ENCODE measurements at places on chromosomes 3 and 15.

DNA sequence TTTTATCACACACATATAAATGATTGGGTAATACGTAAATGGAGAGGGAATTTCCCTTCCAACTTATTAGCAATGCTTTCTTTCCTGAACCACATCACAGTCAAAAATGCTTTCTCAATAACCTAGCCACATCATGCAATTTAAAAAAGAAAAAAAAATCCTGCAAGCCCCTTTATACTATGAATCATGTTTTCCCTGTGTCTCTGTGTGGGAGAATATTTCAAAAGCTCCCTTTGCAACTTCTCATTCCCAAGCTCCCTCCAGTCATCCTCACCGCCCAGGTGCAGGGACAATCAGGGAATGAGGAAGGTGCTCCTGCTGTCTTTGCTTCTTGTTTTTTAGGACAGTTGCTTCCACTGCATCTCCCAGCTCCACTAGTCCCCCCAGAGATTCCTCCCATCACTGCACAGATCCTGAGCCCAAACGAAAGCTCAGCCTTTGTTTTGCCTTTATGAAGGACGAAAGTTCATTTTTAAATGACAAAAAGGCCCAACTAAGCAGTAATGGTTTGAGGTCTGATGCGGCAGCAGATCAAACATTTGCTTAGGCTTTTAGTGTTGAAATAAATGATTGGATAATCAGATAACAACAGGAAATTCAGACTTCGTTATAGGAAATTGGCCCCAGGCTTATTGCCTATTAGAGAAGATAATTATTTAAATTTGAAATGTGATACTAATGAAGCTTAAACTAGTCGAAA is 47.8 kb upstream of the ADGRG7 start:
- no peak overlapping the region for H3K27ac ChIP-seq
- H3K4me1 ChIP-seq = no peaks in the 10 kb centered on the region
- H3K36me3 ChIP-seq = no peaks in the 10 kb centered on the region
- no peak overlapping the region for H3K4me3 ChIP-seq
- no peaks in the 10 kb centered on the region for H3K27me3 ChIP-seq

- no peak for DNase-seq
- no peaks in the 10 kb centered on the region for H3K4me1 ChIP-seq
- no peak overlapping the region for H3K27ac ChIP-seq
- H3K36me3 ChIP-seq = peaks cover 12% of the 10 kb centered on the region
These were observed 31.3 kb upstream of the BCL2L10 start for GRCh38 chr15:52143873-52144272.

DNA sequence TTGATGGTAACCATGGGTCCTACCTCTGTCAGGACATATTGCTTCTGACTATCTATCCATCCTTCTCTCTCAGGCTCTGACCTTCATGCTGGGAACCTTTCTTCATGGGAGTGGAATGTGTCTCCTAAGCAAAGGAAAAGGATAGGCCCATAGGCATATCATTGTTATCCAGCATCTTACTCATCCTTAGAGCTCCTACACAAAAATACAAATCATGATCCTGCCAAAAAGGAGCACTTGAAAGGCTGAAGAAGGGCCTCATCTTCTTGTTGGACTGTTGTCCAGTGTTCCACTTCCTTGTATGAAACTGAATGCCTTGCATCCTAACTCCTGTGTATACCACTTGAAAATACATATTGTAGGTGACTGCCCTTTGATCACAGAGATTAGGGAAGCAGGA is 96.1 kb upstream of the SOX2 start:
- no peak for DNase-seq
- no peaks in the 10 kb centered on the region for H3K27me3 ChIP-seq
- no peaks in the 10 kb centered on the region for H3K36me3 ChIP-seq
- H3K4me3 ChIP-seq = no peak overlapping the region

DNA sequence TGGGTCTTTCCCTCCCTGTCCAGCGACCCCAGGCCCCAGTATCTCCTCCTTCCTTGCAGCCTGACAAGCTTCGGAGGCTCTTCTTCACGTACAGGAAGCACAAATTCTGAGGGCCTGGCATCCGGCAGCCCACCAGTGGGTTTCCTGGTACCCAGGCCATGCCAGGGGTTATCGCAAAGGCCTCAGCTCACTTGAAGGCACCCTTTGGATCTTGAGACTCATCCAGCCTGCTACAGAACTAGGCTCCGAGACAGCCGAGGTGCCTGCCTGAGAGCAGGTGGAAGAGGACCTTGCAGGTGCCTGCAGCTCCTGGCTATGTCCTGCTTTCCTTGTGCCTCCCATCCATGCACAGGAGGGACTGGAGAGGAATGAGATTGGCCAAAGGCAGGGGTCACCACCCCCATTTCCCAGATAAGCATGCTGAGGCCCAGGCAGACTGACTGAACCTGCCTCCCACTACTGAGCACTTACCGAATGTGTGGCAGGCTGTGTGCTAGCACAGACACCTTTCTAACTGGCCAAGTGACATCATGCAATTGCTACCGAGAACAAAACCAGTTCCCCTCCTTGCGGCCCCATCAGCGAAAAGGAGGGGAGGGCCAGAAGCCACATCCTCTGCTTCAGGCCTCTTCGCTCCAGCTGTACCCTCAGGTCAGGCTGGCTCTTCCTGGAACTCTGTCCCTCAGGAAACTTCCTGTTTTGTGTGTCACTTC is 11.2 kb downstream of the SH2D7 start:
- H3K4me3 ChIP-seq = no peak overlapping the region
- no peak overlapping the region for H3K27ac ChIP-seq
- no peaks in the 10 kb centered on the region for H3K36me3 ChIP-seq
- no peak for DNase-seq

GRCh38 chr15:57506422-57506821 is 85.3 kb upstream of the MYZAP start:
- H3K27ac ChIP-seq = peak overlapping the region; percentile 69
- peaks cover 6% of the 10 kb centered on the region for H3K4me1 ChIP-seq
- no peak overlapping the region for H3K4me3 ChIP-seq
- no peaks in the 10 kb centered on the region for H3K27me3 ChIP-seq
- no peak for DNase-seq

DNA sequence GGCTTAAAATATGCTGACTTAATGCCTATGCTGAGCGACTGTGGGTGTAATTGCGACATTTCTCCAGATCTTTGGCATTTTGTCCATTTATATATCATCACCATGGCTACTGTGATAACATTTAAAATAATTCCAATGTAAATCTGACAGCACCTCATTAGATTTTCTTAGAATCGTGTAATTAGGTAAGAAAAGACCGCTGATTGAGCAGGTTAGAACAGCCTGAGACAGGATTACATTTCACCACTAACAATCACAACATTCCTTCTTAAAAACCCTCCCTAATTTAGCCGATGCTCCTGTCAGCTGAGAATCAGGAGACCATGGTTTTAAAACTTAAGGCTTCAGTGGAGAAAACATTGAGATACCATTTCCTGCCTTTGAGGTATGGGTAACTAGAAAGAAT is 455.3 kb upstream of the PDZRN3 start:
- no peak overlapping the region for H3K27ac ChIP-seq
- H3K4me3 ChIP-seq = no peak overlapping the region
- no peaks in the 10 kb centered on the region for H3K36me3 ChIP-seq
- no peaks in the 10 kb centered on the region for H3K4me1 ChIP-seq
- no peaks in the 10 kb centered on the region for H3K27me3 ChIP-seq

DNA sequence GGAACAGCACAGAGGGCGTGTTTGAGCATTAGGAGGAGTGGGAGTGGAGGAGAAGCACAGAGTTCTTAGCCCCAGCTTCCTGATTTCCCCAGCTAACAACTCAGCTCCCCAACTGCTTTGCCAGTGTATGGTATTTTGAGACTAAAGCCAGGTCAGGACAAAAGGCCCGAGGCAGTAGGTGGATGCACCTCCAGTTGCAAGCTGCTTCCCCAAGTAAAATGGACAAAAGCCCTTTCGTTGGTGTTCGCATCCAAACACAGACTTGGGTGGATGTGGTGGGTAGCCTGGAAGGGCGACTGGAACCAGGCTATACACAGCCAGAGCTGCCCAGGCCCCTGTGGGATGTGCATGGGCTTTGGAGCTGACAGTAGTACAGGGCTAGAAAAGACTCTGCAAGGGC is 12.3 kb upstream of the EHD4 start:
- peaks cover 4% of the 10 kb centered on the region for H3K4me1 ChIP-seq
- no peak for DNase-seq
- H3K27me3 ChIP-seq = no peaks in the 10 kb centered on the region
- peak overlapping the region; percentile 49 for H3K27ac ChIP-seq
- no peaks in the 10 kb centered on the region for H3K36me3 ChIP-seq
- no peak overlapping the region for H3K4me3 ChIP-seq

- H3K4me3 ChIP-seq = no peak overlapping the region
- H3K27me3 ChIP-seq = no peaks in the 10 kb centered on the region
- no peaks in the 10 kb centered on the region for H3K36me3 ChIP-seq
- H3K27ac ChIP-seq = no peak overlapping the region
- no peak for DNase-seq
These were observed 27.0 kb upstream of the UBE3A start for GRCh38 chr15:25465835-25466234.

- H3K4me1 ChIP-seq = no peaks in the 10 kb centered on the region
- H3K36me3 ChIP-seq = no peaks in the 10 kb centered on the region
- DNase-seq = no peak
- H3K27me3 ChIP-seq = no peaks in the 10 kb centered on the region
- H3K4me3 ChIP-seq = no peak overlapping the region
- H3K27ac ChIP-seq = no peak overlapping the region
These were observed 166.2 kb upstream of the VEPH1 start for GRCh38 chr3:157669416-157669815.

Measured in ascending aorta (tissue), 2 donors.